ENCODE measurements at places on chromosomes 5 and 9. TPM values are rescaled to one million over a fixed set of nuclear protein-coding genes. Genes with fewer than 3 reads are reported as not detected.

Gene ANP32B
- total RNA-seq = 12.1 TPM

Gene TTC39B
- total RNA-seq = 6.2 TPM

Gene ADAMTS13
- total RNA-seq = 1.6 TPM

Gene MEGF10
- total RNA-seq = 0.27 TPM

Gene SLC23A1
- total RNA-seq = 7.0 TPM

Gene SEMA6A
- 0.27 TPM for total RNA-seq

Gene CYFIP2
- total RNA-seq = 191 TPM

Gene TRIM36
- total RNA-seq = under 0.01 TPM

Gene HMHB1
- not detected for total RNA-seq

Gene BAAT
- total RNA-seq = not detected

Gene SPINK7
- total RNA-seq = not detected

Gene ASS1
- 0.27 TPM for total RNA-seq

Gene UBE2QL1
- under 0.01 TPM for total RNA-seq

Gene TEX48
- total RNA-seq = not detected

Gene SCGB3A2
- not detected for total RNA-seq

Gene PHYHD1
- 3.2 TPM for total RNA-seq

Gene BASP1
- total RNA-seq = 7.8 TPM

Gene SMIM33
- under 0.01 TPM for total RNA-seq

Gene SPAG8
- total RNA-seq = 3.2 TPM

Gene PCDHB9
- total RNA-seq = not detected

Gene CD74
- 2,842 TPM for total RNA-seq

Gene OBP2B
- not detected for total RNA-seq

Gene IL5
- not detected for total RNA-seq

Measured in hematopoietic multipotent progenitor cell (in vitro differentiated cells).